ENCODE measurements at places on chromosomes 13 and 19. TPM values are rescaled to one million over a fixed set of nuclear protein-coding genes. Genes with fewer than 3 reads are reported as not detected.

DNA sequence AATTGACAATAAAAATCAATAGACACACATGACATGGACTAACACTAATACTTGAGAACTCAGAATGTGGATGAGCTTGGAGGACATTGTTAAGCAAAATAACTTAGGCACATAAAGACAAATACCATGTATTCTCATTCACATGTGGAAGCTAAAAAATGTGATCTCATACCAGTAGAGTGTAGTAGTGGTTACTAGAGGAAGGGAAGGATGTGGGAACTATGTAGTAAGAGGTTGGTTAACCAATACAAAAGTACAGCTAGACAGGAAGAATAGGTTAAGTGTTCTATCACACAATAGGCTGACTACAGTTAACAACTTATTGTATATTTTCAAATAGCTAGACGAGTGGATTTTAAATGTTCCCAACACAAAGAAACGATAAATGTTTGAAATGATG, 415.8 kb upstream of the KLF12 start:
- H3K4me3 ChIP-seq = no peak overlapping the region
- no peak overlapping the region for H3K27ac ChIP-seq
- no peaks in the 10 kb centered on the region for H3K36me3 ChIP-seq
- H3K4me1 ChIP-seq = no peaks in the 10 kb centered on the region

GRCh38 chr19:10432736-10433130, 12.4 kb downstream of the PDE4A start:
- H3K4me3 ChIP-seq = no peak overlapping the region
- H3K36me3 ChIP-seq = no peaks in the 10 kb centered on the region
- no peak overlapping the region for H3K27ac ChIP-seq
- H3K4me1 ChIP-seq = no peaks in the 10 kb centered on the region

DNA sequence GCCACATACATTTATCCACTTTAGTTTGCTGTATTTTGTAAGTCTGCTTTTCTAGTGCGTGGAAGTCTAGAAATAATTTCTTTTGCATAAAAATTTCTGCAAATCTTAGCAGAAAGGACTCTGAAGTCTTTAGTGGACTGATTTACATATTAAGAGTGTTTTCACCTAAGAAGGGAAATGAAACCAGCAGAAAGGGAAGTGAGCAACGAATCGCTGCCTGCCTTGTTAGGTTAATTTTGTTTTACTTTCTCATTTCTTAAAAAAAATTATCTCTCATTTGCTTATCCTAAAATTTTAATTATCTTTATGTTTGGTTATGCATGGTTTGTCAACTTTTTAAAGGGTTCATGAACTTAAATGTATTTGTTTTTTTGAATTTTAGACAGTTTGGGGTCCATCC, 767 bp upstream of the GPR18 start:
- H3K4me1 ChIP-seq = no peaks in the 10 kb centered on the region
- DNase-seq = no peak
- no peak overlapping the region for H3K27ac ChIP-seq
- H3K36me3 ChIP-seq = no peaks in the 10 kb centered on the region
- H3K27me3 ChIP-seq = no peaks in the 10 kb centered on the region
- H3K4me3 ChIP-seq = no peak overlapping the region

GRCh38 chr19:39795001-39795400, 16.3 kb downstream of the LEUTX start:
- no peak for DNase-seq
- H3K4me1 ChIP-seq = no peaks in the 10 kb centered on the region
- no peak overlapping the region for H3K4me3 ChIP-seq
- H3K27ac ChIP-seq = no peak overlapping the region
- no peaks in the 10 kb centered on the region for H3K27me3 ChIP-seq

- H3K4me1 ChIP-seq = no peaks in the 10 kb centered on the region
- DNase-seq = no peak
- H3K27ac ChIP-seq = no peak overlapping the region
- no peak overlapping the region for H3K4me3 ChIP-seq
Observed at GRCh38 chr19:15213715-15214381, 13.1 kb upstream of the NOTCH3 start.

FFAR3 gene
- total RNA-seq = not detected

- H3K36me3 ChIP-seq = no peaks in the 10 kb centered on the region
- no peak overlapping the region for H3K4me3 ChIP-seq
- no peak overlapping the region for H3K27ac ChIP-seq
Observed at GRCh38 chr19:944171-944567, 18.3 kb downstream of the ARID3A start.

DAPK3 gene
- total RNA-seq = 53.7 TPM

GRCh38 chr19:13044231-13044836, 49.1 kb downstream of the NFIX start:
- no peaks in the 10 kb centered on the region for H3K27me3 ChIP-seq
- no peak overlapping the region for H3K27ac ChIP-seq
- no peak for DNase-seq
- H3K4me3 ChIP-seq = no peak overlapping the region
- H3K36me3 ChIP-seq = no peaks in the 10 kb centered on the region

PCSK4 gene
- total RNA-seq = 4.1 TPM

DNA sequence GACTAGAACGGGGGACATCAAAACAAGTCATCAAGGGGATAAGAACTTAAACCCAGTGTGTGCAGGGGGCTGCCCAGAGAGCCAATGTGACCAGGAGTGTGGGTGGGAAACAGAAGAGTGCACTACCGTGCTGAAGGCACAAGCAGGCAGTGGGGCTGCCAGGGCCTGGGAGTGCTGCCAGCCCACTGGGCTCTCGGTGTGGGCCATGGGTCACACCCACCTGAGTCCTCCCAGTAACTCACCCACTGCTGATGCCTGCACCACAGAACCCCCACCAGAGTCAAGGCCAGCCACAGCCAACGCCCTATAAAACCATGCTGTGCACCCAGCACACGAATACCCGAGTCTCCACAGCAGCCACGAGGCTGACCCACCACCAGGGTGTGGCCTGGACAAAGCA, 8.5 kb downstream of the MED26 start:
- peaks cover 3% of the 10 kb centered on the region for H3K36me3 ChIP-seq
- no peak overlapping the region for H3K4me3 ChIP-seq
- no peak overlapping the region for H3K27ac ChIP-seq
- H3K27me3 ChIP-seq = no peaks in the 10 kb centered on the region
- no peak for DNase-seq

GPR183 gene
- total RNA-seq = 8.3 TPM

- H3K36me3 ChIP-seq = no peaks in the 10 kb centered on the region
- no peak overlapping the region for H3K27ac ChIP-seq
- DNase-seq = no peak
- no peak overlapping the region for H3K4me3 ChIP-seq
Observed at GRCh38 chr13:41916173-41916954, 44.5 kb downstream of the VWA8 start.

DNAJC15 gene
- 14.6 TPM for total RNA-seq

CASP14 gene
- not detected for total RNA-seq

ICAM3 gene
- total RNA-seq = 31.8 TPM

All from colonic mucosa (tissue), 4 donors.